CD4-positive, alpha-beta memory T cell (primary cell): ENCODE measurements at places on chromosomes 16 and 17.

DNA sequence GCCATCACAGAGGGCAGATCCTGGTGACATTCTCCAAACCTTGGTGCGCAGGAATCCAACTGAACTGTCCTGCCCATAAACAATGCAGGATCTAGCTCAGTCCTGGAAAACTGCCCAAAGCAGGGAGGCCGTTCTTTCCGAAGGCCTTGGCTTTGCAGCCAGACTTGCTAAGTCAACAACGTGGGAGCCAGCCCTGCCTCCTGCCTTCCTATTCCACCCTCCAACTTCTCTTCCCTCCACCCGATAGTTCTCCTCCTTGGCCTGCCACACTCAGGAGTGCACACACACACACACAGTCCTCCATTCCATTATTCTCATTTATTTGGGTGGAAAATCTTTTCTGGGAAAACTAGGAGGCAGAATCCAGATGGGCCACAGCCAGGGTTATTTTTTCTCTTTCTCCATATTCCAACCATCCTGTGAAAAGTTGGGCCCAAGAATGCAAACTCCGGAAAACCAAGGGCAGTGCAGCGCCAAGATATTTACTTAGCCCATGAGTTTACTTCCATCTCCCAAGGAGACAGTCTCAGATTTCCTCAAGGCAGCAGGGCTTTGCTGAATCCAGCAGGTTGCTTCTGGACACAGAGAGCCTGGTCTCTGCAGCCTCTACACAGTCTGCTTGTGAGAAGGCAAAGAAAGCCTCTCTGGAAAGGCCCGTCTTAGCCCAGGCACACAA, 15.8 kb downstream of the COPRS start:
- no peak for DNase-seq

- DNase-seq = peak; percentile 33
Measured at GRCh38 chr17:36938566-36939051, 1.3 kb downstream of the LHX1 start.

DNA sequence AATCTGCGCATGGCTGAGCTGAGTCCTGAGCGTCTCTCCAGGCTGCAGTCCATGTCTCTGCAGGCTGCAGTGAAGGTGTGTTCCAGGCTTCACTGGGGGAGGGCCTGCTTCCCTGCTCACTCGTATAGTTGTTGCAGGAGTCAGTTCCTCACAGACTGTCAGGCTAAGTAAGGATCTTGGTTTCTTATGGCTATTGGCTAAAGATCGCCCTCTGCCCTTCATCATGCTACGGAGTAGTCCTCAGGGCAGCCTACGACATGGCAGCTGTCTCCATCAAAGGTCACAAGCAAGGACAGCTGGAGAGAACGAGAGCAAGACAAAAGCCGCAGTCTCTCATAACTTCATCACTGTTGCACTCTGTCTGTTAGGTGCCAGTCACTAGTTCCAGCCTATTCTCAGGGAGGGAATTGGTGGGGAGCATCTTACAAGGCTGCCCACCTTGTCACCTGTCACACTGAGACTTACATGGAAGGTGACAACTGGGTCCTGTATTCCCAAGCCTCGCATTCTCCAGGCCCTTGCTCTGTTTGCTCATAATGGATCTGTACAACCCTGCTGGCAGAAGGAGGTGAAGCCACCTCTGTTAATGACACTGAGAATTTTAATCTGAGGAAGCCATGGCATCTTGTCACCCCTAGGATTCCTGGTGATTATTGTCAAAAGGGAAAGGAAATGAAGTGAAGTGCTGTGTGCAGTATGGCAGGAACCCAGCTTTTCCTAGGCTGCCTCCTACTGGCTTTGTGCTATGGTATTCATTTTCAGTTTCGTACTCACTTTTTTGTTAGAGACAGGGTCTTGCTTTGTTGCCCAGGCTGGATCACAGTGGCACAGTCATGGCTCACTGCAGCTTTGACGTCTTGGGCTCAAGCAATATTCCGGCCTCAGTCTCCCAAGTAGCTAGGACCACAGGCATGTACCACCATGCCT, 43.4 kb downstream of the MFSD11 start:
- no peak for DNase-seq

- no peak for DNase-seq
Measured at GRCh38 chr16:89318871-89319630, 101.5 kb downstream of the ZNF778 start.
